Umbilical cord (tissue), 2 donors: ENCODE measurements at places on chromosomes 16 and 17. TPM values are rescaled to one million over a fixed set of nuclear protein-coding genes. Genes with fewer than 3 reads are reported as not detected.
A peak's percentile ranks its signal among the peaks of the same experiment; 100 is the strongest.

DNA sequence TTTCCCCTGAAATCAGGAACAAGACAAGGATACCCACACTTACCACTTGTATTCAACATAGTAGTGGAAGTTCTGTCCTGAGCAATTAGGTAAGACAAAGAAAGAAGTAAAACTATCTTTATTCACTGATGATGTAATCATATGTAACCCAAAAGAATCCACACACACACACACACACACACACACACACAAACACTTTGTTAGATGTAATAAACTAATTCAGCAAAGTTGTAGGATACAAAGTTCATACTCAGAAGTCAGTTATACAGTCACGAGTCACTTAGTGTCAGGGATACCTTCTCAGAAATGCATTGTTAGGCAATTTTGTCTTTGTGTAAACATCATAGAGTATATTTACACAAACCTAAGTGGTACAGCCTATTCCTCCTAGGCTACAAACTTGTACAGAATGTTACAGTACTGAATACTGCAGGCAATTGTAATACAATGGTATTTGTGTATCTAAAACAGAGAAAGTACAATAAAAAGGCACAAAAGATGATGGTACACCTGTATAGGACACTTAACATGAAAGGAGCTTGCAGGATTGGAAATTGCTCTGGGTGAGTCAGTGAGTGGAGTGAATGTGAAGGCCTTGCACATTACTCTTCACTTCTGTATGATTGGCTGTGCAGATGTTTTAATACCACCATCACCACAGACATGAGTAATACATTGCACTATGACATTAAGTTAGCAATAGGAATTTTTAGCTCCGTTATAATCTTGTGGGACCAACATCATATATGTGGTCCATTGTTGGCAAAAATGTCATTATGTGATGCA lies 370.1 kb downstream of the ZFHX3 start:
- DNase-seq, result no peak

- peak; percentile 67 for DNase-seq
Measured at GRCh38 chr16:79372503-79373184, 227.9 kb downstream of the MAF start.

Gene GPR179
- total RNA-seq, result 2.6 TPM

- peak; percentile 66 for DNase-seq
Measured at GRCh38 chr16:56911771-56912571, 20.0 kb upstream of the HERPUD1 start.

- no peak for DNase-seq
Measured at GRCh38 chr17:28573040-28573380, 1.7 kb upstream of the PIGS start.

GRCh38 chr17:68325961-68326360 lies 34.7 kb downstream of the ARSG start:
- no peak for DNase-seq

DNA sequence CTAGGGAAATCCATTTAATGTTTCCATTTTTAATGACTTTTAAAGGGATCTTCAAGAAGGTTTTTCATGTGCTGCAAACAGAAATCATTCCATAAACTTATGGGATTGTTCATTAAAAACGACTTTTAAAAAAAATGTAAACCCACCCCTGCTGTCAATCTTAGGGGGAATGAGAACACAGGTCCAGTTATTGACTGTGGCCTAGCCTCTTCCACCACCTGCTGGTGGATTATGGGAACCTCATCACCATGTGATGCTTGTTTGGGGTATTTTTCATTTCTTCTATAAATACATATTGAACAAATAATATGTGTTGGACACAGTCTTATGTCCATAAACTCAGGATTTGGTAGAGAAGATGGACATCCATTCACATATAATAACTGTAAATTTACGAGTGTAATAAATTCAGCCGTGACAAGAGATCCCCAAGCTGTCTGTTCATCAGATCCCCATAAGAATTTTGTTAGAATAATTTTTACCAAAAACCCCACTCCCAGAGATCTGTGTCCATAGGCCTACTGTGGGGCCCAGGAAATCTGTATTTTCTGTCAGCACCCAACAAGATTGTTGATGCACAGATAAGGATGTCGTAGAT lies 42.0 kb upstream of the TMC5 start:
- DNase-seq, result peak; percentile 52

- no peak for DNase-seq
Measured at GRCh38 chr16:24536671-24537070, 2.7 kb upstream of the RBBP6 start.

Gene TAC4
- not detected for total RNA-seq

DNA sequence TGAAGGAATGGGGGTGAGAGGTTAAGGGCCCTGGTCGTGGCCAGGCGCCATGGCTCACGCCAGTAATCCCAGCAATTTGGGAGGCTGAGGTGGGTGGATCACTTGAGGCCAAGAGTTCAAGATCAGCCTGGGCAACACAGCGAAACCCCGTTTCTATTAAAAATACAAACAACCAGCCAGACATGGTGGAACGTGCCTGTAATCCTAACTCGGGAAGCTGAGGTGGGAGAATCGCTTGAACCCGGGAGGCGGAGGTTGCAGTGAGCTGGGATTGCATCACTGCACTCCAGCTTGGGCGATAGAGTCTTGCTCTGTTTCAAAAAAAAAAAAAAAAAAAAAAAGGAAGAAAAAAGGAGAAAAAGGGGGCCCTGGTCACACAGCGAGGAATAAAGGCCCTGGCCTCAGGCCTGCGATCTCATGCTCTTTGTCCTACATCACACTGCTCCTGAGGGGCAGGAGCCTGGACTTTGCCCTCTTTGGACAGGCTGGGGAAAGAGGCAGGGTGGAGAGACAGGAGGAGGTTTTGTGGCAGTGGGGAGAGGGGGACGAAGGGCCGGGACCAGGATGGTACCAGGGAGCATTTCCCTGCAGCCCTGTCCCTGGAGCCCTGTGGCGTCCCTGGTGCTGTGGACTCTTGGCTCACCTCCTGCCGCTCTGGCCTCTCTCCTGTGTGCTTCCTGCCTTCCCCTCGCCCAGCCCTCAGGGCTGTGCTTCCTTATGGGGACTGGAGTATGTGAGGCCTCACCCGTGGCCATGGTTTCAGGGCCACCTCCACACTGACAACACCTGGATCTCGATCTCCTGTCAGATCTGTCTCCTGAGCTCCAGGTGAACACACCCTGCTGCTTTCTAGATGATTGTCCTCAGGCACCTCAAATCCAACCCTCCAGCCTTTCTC lies 19.7 kb upstream of the SLC25A19 start:
- DNase-seq, result no peak

DNA sequence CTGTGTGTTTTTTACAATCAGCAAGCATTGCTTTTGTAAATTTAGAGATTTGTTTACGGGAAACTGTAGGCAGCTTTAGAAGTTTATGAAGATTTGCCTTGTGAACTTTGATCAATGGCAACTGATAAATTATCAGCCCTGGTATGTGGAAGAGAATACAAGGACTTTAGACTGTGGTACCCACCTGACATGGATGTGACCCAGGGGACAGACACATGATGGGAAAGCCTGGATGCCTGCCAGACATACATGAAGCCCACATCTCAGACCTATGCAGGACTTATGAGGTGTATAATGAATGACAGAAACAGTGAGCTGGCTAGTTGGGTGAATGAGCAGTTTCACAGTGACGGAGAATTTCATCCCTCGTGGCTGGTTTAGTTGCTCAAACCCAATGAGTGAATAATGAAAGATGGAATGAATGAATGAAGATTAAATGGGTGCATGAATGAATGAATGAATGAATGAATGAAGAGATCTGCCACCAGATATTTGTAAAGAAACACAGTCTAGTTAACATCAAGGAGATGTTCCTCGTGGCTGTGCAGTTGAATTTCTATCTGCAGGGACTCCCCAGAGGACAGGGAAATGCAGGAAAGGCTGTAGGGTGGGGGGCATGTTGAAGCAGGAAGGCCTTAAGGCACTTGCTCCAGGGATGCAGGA lies 7.6 kb downstream of the TMEM92 start:
- DNase-seq, result no peak
